ENCODE measurements at places on chromosomes 11 and 22.

DNA sequence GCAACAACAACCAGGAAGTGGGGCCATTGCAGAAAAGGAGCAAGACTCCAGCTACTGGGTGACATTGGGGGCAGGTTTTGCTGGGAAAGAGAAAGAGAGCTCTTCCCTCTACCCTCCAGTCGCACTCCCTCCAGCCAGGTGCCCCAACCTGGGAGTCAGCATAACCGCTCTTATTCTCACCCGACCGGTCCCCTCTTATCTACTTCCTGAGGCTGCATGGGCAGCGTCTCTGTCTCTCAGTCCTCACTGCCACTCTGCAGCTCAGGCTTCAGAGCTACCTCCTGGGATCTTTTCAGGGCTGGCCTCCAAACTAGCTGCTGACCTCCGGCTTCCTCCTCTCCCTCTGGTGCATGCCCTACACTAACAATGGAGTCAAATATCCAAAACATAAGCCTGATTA, 5.1 kb downstream of the ZNF70 start:
- DNase-seq = no peak

GRCh38 chr11:114252767-114253166, 43.4 kb upstream of the NNMT start:
- DNase-seq = no peak

- DNase-seq = peak; percentile 17
Observed at GRCh38 chr11:23403210-23404185, 543.2 kb upstream of the CCDC179 start.

- no peak for DNase-seq
Observed at GRCh38 chr11:69563946-69564775, 76.8 kb upstream of the CCND1 start.

DNA sequence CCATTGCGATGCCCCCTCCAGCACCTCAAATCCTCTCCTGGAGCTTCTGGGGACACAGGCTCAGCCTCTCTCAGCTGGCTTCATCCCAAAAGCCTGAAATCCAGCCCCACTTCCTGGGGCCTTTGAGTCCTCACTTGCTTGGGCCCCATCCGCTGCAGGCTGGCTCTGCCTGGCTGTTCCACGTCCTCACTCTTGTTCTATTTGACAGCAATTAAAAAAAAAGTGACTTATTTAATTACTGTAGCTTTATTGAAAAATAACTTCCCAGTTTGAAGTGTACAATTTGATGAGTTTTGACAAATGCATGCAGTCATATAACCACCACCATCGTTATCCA, 27.2 kb downstream of the PARVG start:
- no peak for DNase-seq

DNA sequence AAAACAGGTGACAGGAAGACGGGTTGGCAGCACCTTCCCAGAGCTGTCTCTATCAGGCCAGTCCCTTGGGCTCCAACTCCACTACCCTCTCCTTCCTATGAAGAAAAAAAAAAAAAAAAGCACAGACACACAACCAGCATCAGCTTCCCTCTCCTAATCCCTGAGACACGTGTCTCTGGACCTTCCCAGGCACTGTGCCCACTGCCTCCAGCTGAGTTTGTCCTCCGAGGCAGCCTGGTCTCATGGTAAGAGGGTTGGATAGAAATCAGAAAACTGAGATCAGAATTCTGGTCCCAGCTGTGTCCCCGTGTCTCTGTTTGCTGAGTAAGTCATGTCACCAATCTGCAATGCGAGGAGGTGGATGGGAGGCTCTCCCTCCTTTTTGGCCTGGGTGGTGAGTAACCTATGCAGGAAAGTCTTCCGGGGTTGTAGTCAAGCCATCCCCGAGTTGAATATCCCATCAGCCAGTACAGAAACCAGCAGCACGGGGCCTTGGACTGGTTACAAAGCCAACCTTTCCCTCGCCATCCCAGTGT, 193.7 kb upstream of the TBCEL start:
- no peak for DNase-seq

DNA sequence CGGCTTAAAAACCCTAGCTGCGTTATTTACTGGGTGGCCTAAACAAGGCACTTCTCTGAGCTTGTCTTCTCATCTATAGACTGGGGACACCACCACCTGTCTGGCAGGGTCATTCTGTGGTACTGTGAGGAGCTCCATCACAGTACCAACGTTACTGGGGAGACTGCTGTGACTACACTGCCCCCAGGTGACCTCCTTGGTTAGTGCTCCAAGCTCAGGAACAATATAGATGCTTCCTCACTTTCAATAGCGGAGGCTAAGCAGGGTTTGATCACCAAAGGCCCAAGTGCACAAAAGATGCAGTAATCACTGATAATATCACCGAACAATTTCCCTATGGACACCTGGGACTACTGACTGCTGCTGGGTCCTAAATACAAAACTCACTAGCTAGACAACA, 18.8 kb downstream of the PRPF19 start:
- DNase-seq = no peak

DNA sequence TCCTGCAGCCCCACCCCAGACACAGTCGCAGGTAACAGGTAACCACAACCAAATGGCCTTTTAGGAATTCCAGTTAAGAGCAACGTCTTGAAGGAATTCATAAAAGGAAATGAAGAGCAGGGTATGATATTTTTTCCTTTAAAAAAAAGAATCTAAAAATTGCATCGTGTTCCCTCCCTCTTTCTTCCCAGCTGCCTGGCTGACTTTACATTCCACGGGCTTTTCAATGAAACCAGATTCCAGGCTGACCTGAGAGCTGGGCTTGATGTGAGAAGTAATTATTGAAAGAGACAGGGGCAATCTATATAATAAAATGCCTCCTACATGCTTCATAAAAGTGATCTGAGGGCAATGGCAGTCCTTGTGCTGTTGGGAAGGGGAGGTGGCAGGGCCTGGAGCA, 57.3 kb upstream of the EIF3D start:
- DNase-seq = no peak

Measured in Right ventricle myocardium superior (tissue), 1 donor.